H1 (cell line): ENCODE measurements at places on chromosomes 2 and 18. TPM values are rescaled to one million over a fixed set of nuclear protein-coding genes. Genes with fewer than 3 reads are reported as not detected.

The LYG1 gene
- polyA plus RNA-seq = 0.60 and 0.68 TPM in 2 replicates

The EMX1 gene
- polyA plus RNA-seq = 2.4 and 3.3 TPM in 2 replicates

The CTDP1 gene
- polyA plus RNA-seq = 16.6 and 25.3 TPM in 2 replicates

The TACR1 gene
- polyA plus RNA-seq = 0.09 and 0.17 TPM in 2 replicates

The STARD6 gene
- polyA plus RNA-seq = not detected in 2 replicates

The GPR39 gene
- polyA plus RNA-seq = 2.0 and 2.7 TPM in 2 replicates

The ALPI gene
- polyA plus RNA-seq = not detected in 2 replicates

The ANKZF1 gene
- polyA plus RNA-seq = 32.5 and 43.7 TPM in 2 replicates

The GNAL gene
- polyA plus RNA-seq = 13.2 and 13.5 TPM in 2 replicates

The TRIM43 gene
- polyA plus RNA-seq = not detected in 2 replicates

The CRACDL gene
- polyA plus RNA-seq = 0.25 and 0.38 TPM in 2 replicates

The CYS1 gene
- polyA plus RNA-seq = 0.09 and 0.57 TPM in 2 replicates

The CDCA7 gene
- 62.2 and 64.4 TPM in 2 replicates for polyA plus RNA-seq

The LYG2 gene
- not detected in 2 replicates for polyA plus RNA-seq

The EPB41L3 gene
- polyA plus RNA-seq = 7.8 and 7.9 TPM in 2 replicates

The BOLL gene
- polyA plus RNA-seq = 0.03 TPM in 1 of 2 replicates, not detected in the other

The TUBA4B gene
- 0.08 and 0.25 TPM in 2 replicates for polyA plus RNA-seq

The FTCDNL1 gene
- 0.38 and 0.41 TPM in 2 replicates for polyA plus RNA-seq

The PLEK gene
- polyA plus RNA-seq = not detected in 2 replicates

The GKN1 gene
- not detected in 2 replicates for polyA plus RNA-seq

The DSG4 gene
- not detected in 2 replicates for polyA plus RNA-seq

The POTEI gene
- 0.19 and 0.20 TPM in 2 replicates for polyA plus RNA-seq

The KCNG2 gene
- 0.71 and 0.74 TPM in 2 replicates for polyA plus RNA-seq

The SLC8A1 gene
- polyA plus RNA-seq = 0.42 and 0.68 TPM in 2 replicates

The ACVR1 gene
- polyA plus RNA-seq = 6.3 and 8.5 TPM in 2 replicates

The CD302 gene
- polyA plus RNA-seq = 0.42 and 0.79 TPM in 2 replicates

The MREG gene
- polyA plus RNA-seq = 5.7 and 7.5 TPM in 2 replicates

The CYP27A1 gene
- 12.9 and 14.7 TPM in 2 replicates for polyA plus RNA-seq

The DIPK1C gene
- polyA plus RNA-seq = 0.08 TPM in 1 of 2 replicates, not detected in the other

The RAPGEF4 gene
- polyA plus RNA-seq = 1.2 TPM in 2 replicates

The CCDC68 gene
- polyA plus RNA-seq = 0.06 TPM in 2 replicates

The MAL gene
- not detected in 2 replicates for polyA plus RNA-seq

The CFC1 gene
- polyA plus RNA-seq = 0.14 and 0.49 TPM in 2 replicates

The STAM2 gene
- polyA plus RNA-seq = 3.2 and 5.4 TPM in 2 replicates

The CCDC85A gene
- polyA plus RNA-seq = 0.14 and 0.20 TPM in 2 replicates

The KANSL1L gene
- 4.0 and 5.4 TPM in 2 replicates for polyA plus RNA-seq

The ZNF385B gene
- polyA plus RNA-seq = 0.82 and 1.1 TPM in 2 replicates

The DTNA gene
- 17.2 and 30.2 TPM in 2 replicates for polyA plus RNA-seq

The GALR1 gene
- 0.09 TPM in 2 replicates for polyA plus RNA-seq

The LRATD1 gene
- 1.2 and 1.5 TPM in 2 replicates for polyA plus RNA-seq

The LINC00305 gene
- not detected in 2 replicates for polyA plus RNA-seq

The DSG2 gene
- 37.4 and 60.1 TPM in 2 replicates for polyA plus RNA-seq

The CHRND gene
- 0.11 and 0.24 TPM in 2 replicates for polyA plus RNA-seq

The CERKL gene
- 0.03 and 0.05 TPM in 2 replicates for polyA plus RNA-seq

The CCDC74B gene
- polyA plus RNA-seq = 6.4 and 8.1 TPM in 2 replicates

The RGPD8 gene
- 0.51 and 0.72 TPM in 2 replicates for polyA plus RNA-seq

The PLCD4 gene
- polyA plus RNA-seq = 0.16 and 0.21 TPM in 2 replicates

The ZSWIM2 gene
- not detected in 2 replicates for polyA plus RNA-seq

The GLI2 gene
- polyA plus RNA-seq = 18.4 and 28.8 TPM in 2 replicates
